H7 (cell line): ENCODE measurements at places on chromosomes 11 and 22.

GRCh38 chr22:22508274-22509176, at the start of gene ZNF280B:
ZNF280B (minus strand) TSS chr22:22508742; CDS start chr22:22489398, 19,344 bp downstream.
- peak; percentile 93 for DNase-seq

GRCh38 chr22:24801901-24802465, 4.0 kb upstream of the SGSM1 start:
- DNase-seq, result no peak

DNA sequence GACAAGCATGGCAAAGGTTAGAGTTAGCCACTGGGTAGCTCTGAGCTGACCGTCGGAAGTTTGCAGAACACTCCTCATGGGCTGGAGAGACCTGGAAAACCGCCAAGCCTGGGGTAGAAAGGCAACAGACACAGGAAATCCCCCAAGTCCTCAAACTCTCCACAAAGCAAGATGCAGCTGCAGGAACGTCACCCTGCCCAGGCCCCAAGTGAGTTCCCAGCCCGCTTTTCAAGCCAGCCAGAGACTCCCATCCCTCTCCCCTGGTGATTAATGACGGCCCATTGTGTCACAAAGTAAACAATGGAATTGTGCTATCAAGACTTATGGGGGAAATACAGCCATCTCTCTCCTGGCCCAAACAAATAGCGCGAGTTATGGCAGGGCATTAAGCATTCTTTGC, 633.0 kb downstream of the TBC1D22A start:
- no peak for DNase-seq

GRCh38 chr11:2088284-2088683, 50.9 kb downstream of the IGF2 start:
- DNase-seq, result peak; percentile 66

GRCh38 chr11:2592559-2593392, 107.0 kb downstream of the KCNQ1OT1 start:
- DNase-seq, result peak; percentile 30

- DNase-seq, result peak; percentile 45
Measured at GRCh38 chr22:29216873-29217666, 11.4 kb downstream of the EMID1 start.

DNA sequence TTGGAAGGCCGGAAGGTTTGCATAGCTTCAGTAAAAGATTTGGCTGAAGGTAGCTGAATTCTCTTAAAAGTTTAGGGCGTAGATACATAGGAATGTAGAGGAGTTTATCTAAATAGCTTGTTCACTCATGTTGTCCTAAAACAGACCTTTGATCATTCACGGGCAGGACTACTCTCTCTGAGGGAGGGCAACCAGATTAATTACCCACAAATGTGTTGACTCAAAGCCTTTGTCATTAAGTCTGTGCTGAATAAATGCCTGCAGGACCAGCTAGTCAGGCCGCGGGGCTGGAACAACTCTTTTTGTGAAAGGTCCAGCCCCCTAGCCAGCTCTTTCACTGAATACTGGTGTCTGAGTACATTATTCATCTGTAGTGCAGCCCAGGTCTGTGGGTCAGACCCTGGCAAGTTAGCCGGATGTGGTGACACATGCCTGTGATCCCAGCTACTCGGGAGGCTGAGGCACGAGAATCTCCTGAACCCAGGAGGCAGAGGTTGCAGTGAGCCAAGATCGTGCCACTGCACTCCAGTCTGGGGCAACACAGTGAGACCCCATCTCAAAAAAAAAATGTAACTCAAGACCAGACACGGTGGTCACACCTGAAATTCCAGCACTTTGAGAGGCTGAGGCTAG, 2.8 kb upstream of the FADD start:
- no peak for DNase-seq

DNA sequence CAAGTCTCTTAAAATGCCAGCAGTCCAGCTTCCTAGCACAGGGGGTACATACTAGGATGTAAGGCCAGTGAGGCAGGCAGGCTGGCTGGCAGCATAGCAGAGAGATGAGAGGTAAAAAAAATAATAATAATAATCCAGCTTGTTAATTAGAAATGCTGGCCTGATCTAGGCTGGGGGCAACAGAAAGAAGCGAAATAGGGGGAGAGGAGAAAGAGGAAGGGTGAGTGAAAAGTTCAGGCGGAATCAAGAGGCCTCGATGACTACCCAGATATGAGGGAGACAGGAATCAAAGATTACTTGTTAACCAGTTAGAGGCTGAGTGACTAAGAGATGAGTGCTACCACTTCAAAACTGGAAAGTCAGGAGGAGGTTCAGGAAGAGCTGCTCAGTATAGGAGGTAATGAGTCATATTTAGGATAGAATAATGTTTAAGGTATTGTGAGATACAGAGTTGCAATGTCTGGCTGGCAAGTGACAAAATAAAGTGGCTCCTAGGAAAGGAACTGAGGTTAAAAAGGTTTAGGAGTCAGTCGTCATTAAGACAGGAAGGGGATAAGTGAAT, 2.8 kb downstream of the ALKBH8 start:
- no peak for DNase-seq

- no peak for DNase-seq
Measured at GRCh38 chr11:12058425-12059115, 50.1 kb upstream of the DKK3 start.

DNA sequence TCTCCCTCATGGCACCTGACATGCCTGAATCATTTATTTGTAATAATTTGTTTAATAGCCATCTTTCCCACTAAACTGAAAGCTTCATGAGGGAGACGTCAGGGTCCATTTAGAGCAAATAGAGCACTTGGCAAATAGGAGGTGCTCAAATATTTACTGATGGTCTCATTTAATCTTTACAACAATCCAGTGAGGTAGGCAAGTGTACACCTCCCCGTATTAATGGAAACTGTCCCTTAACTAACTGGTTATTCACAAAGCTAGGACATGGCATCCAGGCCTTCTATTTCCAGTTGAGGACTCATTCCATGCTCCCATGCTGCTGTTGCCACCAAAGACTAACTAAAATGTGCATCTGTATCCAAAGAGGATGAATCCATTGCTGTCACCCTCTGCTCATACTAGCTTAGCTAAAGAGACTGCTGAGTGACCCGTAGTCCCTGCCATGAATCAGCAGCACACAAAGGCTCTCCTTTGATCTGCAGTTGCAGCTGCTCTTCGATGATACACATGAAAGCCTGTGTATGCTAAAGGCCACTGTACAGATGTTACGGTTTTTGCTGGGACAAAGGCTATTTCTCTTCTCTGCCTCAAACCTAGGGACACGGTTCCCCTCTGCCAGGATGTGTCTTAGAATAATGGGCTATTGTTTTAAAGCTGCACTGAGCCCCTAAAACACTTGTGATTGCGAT, 82.6 kb downstream of the RAB30 start:
- no peak for DNase-seq

DNA sequence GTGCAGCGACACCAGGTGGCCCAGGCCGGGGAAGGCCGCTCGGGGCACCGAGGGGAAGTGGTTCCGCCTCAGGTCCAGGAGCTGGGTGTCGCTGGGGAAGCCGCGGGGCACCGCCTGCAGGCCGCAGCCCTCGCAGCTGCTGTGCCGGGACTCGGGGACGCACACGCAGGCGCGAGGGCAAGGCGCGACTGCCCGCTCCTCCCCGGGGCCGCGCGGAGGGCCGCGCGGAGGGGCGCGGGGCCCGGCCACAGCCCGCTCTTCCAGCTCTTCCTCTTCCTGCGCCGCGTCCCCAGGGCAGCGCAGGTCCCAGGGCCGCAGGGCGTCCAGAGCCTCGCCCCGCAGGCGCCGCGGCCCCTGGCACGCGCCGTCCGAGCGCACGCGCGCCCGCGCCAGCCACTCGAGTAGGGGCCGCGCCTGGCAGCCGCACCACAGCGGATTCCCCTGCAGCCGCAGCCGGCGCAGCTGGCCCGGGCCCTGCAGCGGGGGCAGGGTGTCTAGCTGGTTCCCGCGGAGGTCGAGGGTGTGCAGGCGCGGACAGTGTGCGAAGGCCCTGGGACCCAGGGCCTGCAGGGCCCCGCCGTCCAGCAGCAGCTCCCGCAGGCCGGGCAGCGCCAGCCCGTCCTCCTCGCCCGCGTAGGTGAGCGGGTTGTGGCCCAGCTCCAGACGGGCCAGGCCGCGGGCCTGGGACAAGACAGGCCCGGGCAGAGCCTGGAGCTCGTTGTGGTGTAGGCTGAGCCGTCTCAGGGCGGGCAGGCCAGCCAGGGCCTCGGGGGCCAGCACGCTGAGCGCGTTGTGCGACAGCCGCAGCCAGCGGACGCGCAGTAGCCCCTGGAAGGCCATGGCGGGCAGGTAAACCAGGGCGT, 2.8 kb downstream of the CHADL start:
- DNase-seq, result peak; percentile 97

GRCh38 chr11:44524751-44525201, 40.7 kb upstream of the CD82 start:
- DNase-seq, result peak; percentile 28

- DNase-seq, result no peak
Measured at GRCh38 chr11:28009388-28009787, 98.6 kb downstream of the KIF18A start.

DNA sequence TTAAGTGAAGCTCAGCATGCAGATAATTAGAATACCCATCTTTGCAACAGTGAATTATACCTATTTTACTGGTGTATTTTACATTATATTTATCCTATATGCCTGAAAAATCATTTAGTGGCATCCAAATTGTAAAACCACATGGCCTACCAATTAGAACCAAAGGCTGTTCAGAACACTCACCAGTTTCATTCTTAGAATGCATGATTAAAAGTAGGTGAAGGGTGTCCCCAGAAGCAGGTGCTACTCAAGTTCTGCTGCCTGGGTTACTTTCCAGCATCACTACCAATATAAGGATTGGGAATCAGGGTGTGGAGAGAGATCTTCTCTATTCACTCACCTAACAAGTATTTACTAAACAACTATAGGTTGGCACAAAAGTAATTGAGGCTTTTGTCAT, 103.3 kb downstream of the SGSM3 start:
- no peak for DNase-seq

DNA sequence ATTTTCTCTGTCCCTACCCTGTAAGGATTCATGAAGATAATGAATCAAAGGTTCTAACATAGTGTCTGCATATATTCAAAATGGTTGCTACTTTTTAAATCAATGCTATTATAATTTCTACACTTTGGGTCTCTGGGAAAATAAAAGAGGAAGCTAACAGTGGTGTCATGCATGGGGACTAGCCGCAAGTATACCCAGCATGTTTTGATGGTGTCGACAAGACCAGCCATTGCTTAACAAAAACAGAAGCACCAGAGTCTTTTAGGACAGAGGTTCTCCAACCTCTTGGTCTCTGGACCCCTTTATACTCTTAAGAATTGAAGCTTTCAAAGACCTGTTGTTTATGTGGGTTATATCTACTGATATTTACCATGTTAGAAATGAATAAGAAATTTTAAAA, 37.8 kb downstream of the RNF141 start:
- no peak for DNase-seq

GRCh38 chr22:37133304-37134018, 16.3 kb downstream of the IL2RB start:
- no peak for DNase-seq

DNA sequence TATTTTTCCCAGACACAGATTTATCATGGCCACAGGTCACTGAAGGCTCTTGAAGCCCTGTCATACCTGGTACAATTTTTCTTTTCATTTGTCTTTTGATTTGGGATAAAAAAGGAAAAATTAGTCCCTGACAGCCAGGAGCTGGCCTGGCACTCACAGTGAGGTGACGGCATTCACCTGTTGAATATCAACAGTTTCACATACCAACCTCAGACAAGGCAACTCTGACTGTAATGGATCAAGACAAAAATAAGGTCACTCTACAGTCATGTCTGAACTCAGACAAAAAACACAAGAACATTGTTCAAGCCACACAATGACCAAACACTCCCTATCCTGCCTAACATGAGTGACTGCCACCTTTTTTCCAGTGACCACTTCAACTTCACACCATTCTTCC, 392.9 kb downstream of the TENM4 start:
- no peak for DNase-seq

DNA sequence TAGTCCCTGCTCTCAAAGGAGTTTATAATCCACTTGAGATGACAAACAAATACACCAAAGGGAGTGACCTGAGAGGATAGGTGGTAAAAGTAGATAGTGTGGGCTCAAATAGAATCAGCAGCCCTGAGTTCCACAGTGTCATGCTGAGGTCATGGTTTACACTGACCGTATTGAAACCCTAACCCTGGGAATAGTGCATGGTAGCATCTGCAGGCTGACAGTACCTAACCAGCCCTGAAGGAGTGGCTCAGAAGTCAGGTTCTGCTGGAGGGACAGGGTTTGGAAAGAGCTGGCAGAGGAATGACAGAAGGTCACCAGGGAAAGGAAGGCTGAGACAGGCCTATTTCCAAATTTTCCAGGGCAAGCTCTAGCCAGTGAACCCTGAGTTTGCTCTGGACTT, 9.2 kb upstream of the TMPRSS5 start:
- DNase-seq, result no peak
